Mucosa of gallbladder (tissue), 1 donor: ENCODE measurements at places on chromosomes 6 and 20. TPM values are rescaled to one million over a fixed set of nuclear protein-coding genes. Genes with fewer than 3 reads are reported as not detected.

- DNase-seq: no peak
Measured at GRCh38 chr20:37790900-37791299, 97.1 kb downstream of the CTNNBL1 start.

GRCh38 chr6:148249160-148249559, 93.5 kb upstream of the SASH1 start:
- DNase-seq: no peak

- DNase-seq: no peak
Measured at GRCh38 chr6:148848915-148849314, 102.1 kb downstream of the UST start.

Gene SLC13A3
- 1.5 TPM for total RNA-seq

- DNase-seq: no peak
Measured at GRCh38 chr6:168404560-168404959, 36.4 kb upstream of the SMOC2 start.
